ENCODE measurements at places on chromosomes 16 and 17.

GRCh38 chr17:3534881-3535252, 22.7 kb downstream of the TRPV3 start:
- DNase-seq: no peak

- DNase-seq: no peak
These were observed 133.2 kb upstream of the SOX9 start for GRCh38 chr17:71987634-71988033.

- DNase-seq: peak; percentile 73
These were observed 5.4 kb upstream of the ZNF213 start for GRCh38 chr16:3129137-3130131.

DNA sequence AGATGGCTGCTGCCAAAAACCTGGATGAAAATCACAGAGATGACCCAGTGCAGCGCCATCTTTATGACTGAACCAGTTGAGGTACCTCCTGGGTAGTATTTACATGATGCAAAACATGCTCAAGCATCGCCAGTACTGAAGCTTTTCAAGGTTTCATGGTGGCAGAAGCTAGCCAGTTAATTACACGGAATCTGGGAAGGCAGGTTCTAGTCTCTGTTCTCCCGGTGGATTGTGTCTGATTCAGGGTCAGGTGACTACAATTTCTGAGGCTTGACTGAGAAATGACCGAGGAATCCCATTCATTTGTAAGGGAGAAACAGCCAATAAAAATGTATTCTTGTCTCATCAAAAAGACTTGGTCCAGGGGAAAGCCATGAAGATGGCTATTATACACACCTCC, 209.1 kb downstream of the SLC39A11 start:
- no peak for DNase-seq

DNA sequence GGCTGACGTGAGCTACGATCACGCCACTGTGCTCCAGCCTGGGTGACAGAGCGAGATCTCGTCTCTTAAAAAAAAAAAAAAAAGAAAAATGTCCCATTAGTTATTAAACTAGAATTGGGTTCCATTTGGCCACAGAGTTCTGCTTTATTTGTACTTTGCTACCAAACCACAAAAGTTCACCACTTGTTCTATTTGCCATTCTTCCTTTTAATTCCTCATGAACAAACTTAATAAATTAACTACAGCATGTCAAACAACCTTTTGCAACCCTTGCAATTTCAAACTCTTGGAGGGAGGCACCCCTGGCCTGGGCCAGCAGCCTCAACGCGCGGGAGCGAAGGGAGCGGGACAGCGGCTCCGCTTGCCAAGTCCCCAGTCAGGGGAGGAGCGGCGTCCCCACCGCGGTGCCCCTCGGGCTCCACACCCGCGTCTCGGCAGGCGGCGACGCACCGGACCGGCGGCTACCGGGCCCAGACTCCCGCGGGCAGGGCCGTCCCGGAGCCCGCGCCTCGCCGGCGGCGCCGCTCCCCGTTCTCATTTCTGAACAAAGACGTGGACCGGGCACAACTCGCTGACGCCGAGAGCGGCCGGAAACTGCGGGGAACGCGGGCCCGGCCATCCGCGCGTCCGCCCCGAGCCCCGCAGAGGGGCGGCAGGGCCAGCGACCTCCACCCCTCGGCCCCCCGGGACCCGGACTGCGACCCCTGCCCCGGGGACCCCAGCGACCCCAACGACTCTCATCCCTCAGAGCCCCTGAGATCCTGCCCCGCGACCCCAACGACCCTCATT, 775 bp downstream of the CYTH1 start:
- no peak for DNase-seq

- no peak for DNase-seq
These were observed 129.2 kb downstream of the SEC14L1 start for GRCh38 chr17:77269696-77270681.

DNA sequence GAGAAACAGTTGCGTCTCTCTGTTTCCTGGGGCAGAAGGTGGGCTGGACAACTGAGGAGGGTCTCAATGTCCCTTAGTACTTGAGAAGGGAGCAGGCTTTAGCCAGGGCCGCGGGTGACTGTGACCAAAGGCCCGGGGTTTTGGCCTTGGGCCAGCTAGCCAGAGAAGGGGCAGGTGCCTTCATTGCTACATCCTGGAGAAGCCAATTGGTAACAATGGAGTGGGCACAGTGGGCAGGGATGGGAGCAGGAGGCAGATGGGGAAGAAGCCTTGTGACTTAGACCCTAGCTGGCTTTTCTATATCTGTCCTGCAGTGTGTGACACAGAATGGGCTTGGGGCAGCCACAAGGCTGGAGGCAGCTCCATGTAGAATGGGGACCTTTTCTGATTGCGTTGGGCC, 46.0 kb downstream of the CLEC16A start:
- DNase-seq: no peak

- DNase-seq: peak; percentile 79
These were observed 83.5 kb downstream of the MARCHF10 start for GRCh38 chr17:62724398-62725146.

DNA sequence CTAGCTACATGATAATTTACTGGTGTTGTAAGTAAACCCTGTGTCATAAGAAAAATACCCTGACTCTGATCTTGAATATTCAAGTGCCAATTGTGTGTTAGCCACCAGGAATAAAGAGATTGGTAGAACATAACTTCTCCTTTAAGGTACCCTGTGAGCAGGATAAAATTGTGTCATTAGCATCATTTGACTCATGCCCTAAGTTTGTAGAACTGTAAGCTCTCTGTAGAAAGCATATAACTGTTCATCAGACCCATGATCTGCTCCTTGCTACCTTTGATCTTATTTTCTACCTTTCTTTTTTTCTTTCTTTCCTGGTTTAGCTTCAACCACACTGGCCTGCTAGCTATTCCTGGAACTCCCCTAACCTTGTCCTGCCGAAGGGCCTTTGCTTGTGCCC, 35.8 kb downstream of the PTRH2 start:
- no peak for DNase-seq

- no peak for DNase-seq
These were observed 159.5 kb downstream of the RBFOX1 start for GRCh38 chr16:7492122-7492521.

- no peak for DNase-seq
These were observed 11.3 kb downstream of the CIAPIN1 start for GRCh38 chr16:57435838-57436237.

GRCh38 chr17:50900383-50900892, 34.3 kb upstream of the TOB1 start:
- DNase-seq: no peak

DNA sequence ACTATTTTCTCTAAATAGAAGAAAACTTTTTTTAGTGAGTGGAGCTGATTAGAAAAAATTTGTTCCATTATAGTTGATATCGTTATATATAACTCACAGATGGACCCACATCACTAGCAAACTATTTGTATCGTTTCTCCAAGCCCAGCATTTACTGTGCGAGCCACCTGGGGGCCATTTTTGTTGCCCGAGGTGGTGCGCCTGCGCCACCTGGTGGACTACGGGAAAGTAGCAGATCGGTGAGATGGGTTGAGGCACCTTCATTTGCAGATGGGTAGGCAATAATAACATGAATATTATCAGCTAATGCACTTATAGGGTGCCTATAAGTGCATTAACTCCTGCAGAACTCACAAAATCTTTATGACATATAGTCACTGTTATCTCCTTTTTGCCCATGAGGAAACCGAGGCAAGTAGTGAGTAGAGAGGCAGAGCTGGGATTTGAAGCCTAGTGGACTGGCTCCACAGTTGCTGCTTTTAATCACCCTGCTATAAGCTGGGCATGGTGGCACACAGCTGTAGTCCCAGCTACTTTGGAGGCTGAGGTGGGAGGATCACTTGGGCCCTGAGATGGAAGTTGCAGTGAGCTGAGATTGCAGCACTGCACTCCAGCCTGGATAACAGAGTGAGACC, 23.2 kb upstream of the NTN1 start:
- peak; percentile 71 for DNase-seq

- no peak for DNase-seq
These were observed 7.8 kb upstream of the ASGR2 start for GRCh38 chr17:7122381-7122780.

- no peak for DNase-seq
These were observed 5.0 kb upstream of the HSD17B1 start for GRCh38 chr17:42547698-42548069.

- no peak for DNase-seq
These were observed 700 bp downstream of the TLCD2 start for GRCh38 chr17:1709403-1709951.

DNA sequence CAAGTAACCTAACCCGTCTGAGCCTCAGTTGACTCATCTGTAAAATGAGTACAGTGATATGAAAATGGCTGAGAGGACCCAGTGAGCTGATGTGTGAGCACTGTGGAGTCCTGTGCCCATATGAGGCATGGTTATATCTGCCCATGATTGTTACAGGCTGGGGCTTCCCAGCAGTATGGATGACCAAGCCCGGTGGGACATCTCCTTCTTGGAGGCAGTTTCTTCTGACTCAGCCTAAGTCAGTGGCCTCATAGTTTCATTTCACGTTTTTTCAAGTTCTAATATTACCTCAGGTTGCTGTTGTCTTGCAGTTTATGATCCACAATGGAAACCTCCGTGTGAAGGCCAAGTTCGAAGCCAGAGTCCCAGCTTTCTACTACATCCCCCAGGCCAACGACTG, 4.8 kb downstream of the ADAP2 start:
- DNase-seq: no peak

DNA sequence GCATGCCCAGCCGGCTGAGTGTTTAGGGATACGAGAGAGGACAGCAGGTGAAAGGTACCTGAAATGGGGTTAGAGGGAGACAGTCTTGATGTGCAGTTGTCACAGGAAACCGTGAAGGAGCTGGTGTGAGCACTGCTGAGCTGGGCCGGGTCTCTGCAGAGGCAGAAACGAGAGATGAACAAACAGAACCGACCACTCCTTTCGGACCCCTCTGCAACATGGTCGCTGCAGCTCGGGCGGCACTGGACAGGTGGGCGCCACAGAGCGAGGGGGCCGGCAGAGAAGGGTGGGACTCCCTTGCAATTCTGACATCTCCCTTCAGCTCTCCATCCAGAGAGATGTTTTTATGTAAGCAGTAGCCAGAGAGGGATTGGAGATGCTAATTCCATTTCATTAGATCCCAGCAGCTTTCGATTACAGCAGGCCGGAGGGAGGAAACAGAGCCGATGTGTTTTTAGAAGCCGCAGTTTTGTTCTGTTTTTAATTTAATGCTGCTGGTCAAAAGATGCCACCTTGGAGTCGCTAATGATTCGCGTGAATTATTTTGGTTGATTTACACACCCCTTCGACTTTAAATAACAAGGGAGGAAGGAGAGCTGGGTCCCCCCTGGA, 86.3 kb upstream of the RPL38 start:
- DNase-seq: no peak

DNA sequence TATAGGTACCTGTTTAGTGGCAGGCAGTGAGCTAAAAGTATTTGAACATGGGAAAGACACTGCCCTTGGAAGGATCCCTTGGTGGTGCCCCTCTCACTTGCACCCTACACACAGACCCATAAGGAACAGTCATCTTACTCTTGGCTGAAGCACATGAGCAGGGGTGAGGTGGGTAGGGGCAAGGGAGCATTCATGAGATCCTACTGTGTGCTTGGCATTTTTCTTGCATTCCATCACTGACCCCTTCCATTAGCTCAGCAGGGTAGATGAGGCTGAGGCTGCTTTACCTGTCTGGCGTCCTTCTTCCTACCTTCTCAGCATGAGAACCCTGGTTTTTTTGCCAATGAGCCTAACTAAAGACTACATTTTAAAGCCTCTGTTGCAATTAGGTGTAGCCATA, 48.3 kb downstream of the CCT6B start:
- no peak for DNase-seq

GRCh38 chr16:15434425-15435215, at the start of gene BMERB1:
Gene BMERB1 (plus strand): TSS chr16:15434588. CDS start chr16:15434654, 66 bp downstream.
- peak; percentile 37 for DNase-seq

DNA sequence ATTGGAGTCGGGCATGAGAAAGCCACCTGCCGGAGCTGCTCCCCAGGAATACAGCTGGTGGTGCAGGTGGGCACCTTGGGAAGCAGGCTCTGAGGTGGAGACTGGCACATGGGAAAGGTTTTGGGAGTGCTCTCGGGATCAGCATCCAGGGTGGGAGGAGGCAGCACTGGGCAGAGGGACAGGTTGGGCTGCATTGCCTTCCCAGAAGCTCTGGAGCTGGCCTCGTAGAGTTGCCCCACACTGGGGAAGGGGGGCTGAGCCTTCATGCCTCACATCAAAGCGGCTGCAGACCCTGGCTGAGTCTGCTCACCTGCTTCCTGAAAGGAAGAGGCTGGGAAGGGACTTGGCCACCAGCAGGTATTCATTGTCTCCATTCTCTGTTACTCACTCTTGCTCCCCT, 13.5 kb upstream of the GPRC5B start:
- no peak for DNase-seq

DNA sequence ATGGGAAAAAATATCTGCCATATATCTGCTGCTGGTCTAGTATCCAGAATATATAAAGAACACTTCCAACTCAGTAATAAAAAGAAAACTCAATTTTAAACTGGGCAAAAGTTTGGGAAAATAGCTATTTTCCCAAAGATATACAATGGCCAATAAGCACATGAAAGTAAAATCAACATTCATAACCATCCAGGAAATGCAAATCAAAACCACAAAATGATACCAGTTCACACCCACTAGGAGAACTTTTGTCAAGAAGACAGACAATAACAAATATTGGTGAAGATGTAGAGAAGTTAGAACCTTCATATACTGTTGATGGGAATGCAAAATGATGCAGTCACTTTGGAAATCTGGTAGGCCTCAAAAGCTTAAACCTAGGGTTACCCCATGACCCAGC, 33.4 kb upstream of the RPRML start:
- no peak for DNase-seq

DNA sequence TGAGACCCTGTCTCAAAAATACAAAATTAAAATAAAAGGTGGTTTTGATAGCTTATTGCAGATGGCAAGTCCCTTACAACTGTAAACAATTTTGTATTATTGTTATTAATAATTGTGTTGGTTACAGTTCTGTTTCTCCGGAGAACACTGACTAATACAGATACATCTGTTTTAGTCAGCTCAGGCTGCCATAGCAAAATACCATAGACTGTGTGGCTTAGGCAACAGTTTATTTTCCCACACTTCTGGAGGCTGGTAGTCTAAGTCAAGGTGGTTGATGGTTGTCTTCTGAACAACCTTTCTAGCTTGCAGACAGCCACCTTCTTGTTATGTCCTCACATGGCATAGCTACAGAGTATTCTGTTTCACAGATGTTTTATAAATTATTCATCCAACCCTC, 14.2 kb upstream of the IL21R start:
- DNase-seq: no peak

DNA sequence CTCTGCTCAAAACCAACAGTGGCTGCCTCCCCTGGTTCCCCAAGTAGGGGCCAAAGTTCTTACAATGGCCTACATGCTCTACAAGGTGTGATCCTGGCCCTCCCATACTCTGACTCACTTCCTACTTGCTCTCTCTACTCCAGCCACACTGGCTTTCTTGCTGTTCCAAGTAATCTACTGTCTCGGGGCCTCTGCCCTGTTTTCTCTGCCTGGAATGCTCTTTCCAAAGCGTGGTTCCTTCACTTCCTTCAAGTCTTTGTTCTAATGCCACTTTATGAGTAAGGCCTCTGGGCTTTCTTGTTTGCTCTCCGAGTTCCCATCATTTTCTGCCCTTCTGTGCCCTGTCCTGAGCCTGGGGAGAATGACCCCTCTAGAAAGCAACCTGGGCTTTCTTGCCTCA, 4.1 kb upstream of the CDH3 start:
- no peak for DNase-seq

- DNase-seq: no peak
These were observed 313.3 kb upstream of the XYLT1 start for GRCh38 chr16:17784073-17784472.

GRCh38 chr17:82840431-82840831, 609 bp upstream of the ZNF750 start:
- no peak for DNase-seq

- no peak for DNase-seq
These were observed 19.4 kb downstream of the MYH10 start for GRCh38 chr17:8611137-8611536.

GRCh38 chr16:69880640-69881133, 70.4 kb upstream of the CLEC18A start:
- DNase-seq: no peak
